DMS153 (cell line): ENCODE measurements at places on chromosomes 2 and 18.

- no peak for DNase-seq
Measured at GRCh38 chr2:209340522-209340921, 83.3 kb upstream of the MAP2 start.

GRCh38 chr2:200614249-200614648, 28.4 kb downstream of the AOX1 start:
- DNase-seq: no peak

DNA sequence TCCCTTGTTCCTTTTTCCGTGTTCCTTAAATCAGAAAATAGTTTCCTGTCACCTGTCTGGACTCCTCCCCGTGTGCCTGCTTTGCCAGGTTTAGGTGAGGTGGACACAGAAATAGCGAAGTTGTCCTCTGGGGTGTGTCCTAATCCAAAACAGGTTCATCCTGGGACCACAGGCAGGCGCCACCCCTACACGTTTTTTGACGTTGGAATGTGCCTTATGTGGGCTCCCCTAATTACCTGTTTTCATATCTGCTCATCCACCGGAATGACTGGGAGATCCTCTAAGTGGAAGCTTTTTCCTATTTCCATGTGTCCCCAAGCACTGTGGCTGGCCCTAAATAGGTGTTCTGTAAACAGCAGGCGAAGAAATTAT, 49.0 kb upstream of the PAIP2B start:
- no peak for DNase-seq

DNA sequence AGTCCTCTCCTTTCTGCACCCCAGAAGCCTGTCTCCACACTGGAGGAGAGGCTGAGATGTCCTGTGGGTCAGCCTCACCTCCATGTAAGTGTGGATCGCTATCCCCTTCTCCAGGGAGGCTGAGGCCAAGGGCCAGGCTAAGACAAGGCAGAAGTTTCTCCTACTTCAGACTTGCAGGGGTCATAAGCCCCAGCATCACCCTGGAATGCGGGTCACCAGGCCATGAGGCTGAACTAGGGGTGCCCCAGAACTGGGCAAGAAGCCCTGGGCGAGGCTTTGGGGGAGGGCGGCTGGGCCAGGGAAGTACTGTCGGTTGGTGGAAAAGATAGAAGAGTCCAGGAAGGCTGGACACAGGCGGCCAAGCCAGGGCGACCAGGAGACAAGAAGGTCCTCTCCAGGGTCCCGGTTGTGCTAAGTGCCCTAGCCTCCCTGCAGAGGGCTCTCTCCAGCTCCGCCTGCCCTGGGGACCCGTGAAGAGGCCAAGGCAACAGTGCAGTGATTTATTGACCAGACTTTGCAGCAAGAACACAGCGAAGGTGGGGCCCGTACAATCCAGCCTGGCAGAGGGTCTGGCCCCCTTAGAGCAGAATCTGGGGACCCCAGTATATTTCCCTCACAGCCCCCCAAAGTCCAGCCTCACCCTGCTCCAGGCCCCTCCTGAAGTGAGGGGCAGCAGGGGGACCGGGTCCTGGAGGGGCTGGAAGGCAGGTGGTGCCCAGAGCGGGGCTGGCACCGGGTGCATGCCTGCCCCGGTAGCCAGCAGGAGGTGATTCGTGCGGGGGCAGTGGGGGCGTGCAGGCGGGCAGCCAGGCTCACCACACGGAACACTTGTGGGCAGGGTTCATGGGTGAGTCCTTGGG, 8.1 kb downstream of the ECEL1 start:
- DNase-seq: no peak

DNA sequence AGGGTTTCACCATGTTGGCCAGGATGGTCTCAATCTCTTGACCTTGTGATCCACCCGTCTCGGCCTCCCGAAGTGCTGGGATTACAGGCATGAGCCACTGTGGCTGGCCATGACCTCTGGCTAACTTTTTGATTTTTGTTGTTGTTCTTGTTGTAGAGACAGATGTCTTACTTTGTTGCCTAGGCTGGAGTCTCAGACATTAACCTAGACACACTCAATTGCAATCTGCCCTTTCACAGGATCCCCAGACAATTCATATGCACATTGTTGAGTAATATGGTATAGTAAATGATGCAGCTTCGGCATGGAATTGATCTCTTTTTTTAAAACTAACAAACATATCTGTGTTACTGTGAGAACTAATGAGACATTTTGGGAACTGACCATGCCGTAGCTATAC, 130.5 kb upstream of the CCDC195 start:
- DNase-seq: no peak

DNA sequence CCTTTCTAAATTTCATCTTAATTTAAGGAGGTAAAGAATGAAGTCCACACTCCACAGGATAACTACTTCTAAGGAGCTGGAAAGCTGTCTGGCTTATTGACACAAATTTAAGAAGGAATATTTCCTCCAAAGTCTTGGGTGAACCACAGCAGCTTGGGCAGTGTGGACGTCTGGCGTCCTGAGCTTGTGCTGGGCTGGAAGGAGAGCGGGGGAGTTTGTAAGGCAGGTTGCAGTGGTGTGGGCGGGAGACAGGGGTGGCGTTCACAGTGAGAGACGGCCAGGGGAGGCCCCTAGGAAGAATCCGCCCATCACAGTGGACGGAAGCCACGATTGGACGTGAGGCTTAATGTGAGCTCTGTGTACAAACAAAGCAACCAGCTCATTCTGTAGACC, 25.7 kb downstream of the ADI1 start:
- DNase-seq: no peak
